ENCODE measurements at places on chromosomes 6 and 20.
A peak's percentile ranks its signal among the peaks of the same experiment; 100 is the strongest.

- DNase-seq: no peak
These were observed 29.1 kb downstream of the RSPO3 start for GRCh38 chr6:127147534-127147933.

DNA sequence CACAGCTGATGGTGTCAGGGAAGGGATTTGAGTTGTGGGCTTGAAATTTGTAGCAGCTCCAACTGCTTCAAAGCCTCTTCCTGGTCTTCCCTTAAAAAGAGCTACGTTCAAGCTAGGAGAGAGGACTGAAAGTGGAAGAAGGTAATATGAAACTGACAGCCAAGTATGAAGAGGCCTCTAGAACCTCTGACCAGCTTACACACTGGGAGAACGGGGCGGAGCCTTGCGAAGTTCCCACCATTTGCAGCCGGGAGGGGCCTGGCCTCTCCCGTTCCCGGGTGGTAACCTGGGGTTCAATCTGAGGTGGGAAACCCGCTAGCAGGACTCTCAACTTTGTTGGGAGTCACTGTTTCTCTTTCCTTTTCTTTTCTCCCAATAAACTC lies 97.8 kb upstream of the PDE10A start:
- no peak for DNase-seq

DNA sequence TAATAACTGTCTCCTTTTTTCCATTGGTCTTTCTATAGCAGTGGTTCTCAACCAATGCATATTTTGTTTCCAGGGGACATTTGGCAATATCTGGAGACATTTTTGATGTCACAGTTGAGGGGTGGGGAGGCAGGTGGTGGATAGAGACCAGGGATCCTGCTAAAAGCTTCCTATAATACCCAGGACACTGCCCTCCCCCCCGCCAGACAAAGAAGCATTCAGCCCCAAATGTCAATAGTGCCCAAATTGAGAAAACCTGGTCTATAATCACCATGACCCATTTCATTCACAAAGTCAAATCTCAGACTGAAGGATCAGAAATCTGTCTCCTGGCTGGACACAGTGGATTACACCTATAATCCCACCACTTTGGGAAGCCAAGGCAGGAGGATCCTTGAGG lies 128.8 kb downstream of the BMP7 start:
- DNase-seq: no peak

- peak; percentile 32 for DNase-seq
These were observed 902 bp downstream of the ZNF337 start for GRCh38 chr20:25695532-25696370.

DNA sequence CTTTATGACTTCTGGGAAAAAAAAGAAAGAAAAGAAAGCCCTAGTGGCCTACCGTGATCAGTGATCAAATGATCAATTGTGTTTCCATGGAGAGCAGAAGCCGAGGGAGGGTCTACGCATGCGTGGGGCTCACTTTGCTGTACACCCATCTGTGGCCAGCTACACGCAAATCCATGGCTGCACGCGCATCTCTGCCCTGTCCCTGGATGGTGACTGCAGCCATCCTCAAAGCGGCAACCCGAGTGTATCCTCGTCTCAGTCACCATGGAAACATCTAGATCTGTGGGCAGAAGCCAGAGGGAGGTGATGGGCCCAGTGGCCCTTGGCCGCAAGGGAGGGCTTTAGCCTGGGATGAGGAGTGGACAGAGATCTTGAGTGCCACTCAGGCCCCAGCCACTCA lies 785 bp upstream of the ULBP3 start:
- DNase-seq: no peak

DNA sequence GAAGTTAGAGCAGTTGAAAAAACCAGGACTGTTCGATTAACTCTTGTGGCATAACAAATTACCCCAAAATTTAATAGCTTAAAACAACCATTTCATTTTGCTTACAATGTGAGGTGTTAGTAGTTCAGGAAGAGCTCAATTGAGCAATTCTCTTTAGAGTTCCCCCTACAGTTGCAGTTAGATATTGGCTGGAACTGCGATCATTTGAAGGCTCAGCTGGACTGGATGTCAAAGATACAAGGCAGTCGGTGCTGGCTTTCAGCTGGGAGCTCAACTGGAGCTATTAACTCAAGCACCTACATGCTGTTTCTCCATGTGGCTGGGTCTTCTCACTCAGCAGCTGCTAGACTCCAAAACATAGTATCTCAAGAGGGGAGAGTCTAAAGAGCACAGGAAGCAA lies 96.0 kb upstream of the LOC128125822 start:
- DNase-seq: no peak

GRCh38 chr6:5156627-5157026 lies 71.5 kb downstream of the PPP1R3G start:
- no peak for DNase-seq

Data from activated CD4-positive, alpha-beta T cell treated with anti-CD3 and anti-CD28 coated beads, Interleukin-2, amount 50 U/mL, for 48 hours (primary cell).